HFFc6 (cell line): ENCODE measurements at places on chromosomes 1 and 21. TPM values are rescaled to one million over a fixed set of nuclear protein-coding genes. Genes with fewer than 3 reads are reported as not detected.

DNA sequence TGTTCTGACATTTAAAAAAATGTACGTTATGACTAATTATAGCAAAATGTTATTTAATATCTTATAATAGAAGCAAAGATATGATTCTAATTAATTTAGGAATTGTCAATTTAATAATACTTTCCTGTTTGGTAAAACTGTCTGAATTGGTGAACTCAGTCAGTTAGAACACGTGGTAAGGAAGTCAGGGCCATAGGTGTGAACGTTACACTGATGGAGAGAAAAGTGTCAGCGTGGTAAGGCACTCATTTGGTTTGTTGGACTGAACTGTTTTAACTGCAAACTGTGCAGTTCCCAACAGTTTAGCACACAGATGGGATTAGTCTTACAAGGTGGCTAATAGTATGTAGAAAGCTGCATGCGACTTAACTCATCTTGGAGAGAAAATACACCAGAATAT, 102.9 kb downstream of the EPB41 start:
- no peak overlapping the region for H3K27ac ChIP-seq
- H3K27me3 ChIP-seq: no peaks in the 10 kb centered on the region
- DNase-seq: no peak
- H3K4me1 ChIP-seq: no peaks in the 10 kb centered on the region

MTF2 gene
- total RNA-seq: 11.4 to 16.2 TPM (median 13.1 TPM) in 3 replicates

YARS1 gene
- 106 to 116 TPM (median 107 TPM) in 3 replicates for total RNA-seq

DMBX1 gene
- not detected in 3 replicates for total RNA-seq

DNA sequence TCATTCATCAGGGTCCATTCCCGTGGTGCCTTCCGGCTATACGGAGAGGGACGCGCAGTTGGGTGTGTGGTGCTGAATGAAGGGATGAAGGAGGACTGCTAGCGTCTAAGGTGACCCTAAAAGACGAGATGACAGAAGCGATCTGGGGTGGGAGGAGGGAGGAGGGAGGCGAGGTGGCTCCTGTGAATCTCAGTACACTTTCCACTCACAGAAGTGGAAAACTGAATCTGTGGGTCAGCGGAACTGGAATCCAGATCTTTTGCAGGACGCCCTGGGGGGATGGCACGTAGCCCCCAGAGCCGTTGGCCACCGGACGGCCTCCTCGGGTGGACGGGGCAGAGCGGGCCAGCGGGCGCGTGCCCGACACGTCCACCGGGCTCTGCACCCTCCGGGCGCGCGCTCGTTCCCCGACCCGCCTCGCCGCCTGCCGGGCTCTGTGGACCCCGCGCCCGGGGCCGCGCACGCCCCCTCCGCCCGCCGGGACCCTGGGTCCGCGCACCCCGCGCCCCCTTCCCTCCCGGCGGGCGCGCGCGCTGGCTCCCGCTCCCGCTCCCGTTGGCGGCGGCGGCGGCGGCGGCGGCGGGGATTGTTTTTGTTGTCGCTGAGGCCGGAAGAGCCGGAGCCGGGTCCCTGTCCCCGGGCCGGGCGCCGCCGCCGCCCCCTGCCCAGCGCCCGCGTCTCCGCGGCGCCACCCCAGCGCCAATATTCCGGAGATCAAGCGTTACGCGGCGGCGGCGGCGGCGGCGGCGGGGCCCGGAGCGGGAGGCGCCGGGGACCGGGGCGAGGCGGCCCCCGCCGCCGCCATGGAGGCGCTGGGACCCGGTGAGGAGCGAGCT, at the start of gene AGO4:
TSS of gene AGO4 (plus strand) at position 403 of the 836 bp plus-strand sequence. CDS start at position 804, 401 bp downstream.
- peak within 1 kb of the TSS; percentile 93 for H3K27ac ChIP-seq
- no peaks in the 10 kb centered on the region for H3K36me3 ChIP-seq
- H3K4me3 ChIP-seq: peak within 1 kb of the TSS; percentile 92
- DNase-seq: peak; percentile 46

DNA sequence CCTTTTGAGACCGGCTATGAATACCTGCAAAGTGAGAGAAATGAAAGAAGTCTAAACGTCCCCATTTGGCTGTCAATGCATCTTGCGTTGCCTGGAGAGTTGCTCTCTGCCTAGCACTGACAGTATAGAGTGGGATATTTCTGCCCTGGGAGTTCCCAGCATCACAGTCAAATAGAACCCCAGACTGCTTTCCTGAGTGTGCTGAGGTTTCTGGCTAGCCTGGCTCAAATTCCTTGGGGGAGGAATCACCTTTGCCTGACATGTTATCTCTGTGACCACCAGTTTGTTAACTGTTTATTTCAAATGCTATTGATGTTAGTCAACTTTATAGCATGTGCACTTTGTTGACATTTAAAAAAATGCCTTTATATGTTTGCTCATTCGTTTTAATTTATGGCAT, 212.0 kb upstream of the FAM78B start:
- no peaks in the 10 kb centered on the region; the same call in none of the 2 replicates for H3K27me3 ChIP-seq
- no peak overlapping the region for H3K27ac ChIP-seq
- no peak overlapping the region for H3K4me3 ChIP-seq
- H3K4me1 ChIP-seq: no peaks in the 10 kb centered on the region

- H3K4me3 ChIP-seq: peak overlapping the region; percentile 90
- H3K27me3 ChIP-seq: peaks cover 2% of the 10 kb centered on the region; the same call in 1 of the 2 replicates
- H3K27ac ChIP-seq: peak overlapping the region; percentile 91
- peak; percentile 32 for DNase-seq
- H3K36me3 ChIP-seq: no peaks in the 10 kb centered on the region
Observed at GRCh38 chr1:58815686-58816071, 31.8 kb upstream of the JUN start.

TCHHL1 gene
- not detected in 3 replicates for total RNA-seq
